ENCODE measurements at places on chromosomes 12 and 14.

DNA sequence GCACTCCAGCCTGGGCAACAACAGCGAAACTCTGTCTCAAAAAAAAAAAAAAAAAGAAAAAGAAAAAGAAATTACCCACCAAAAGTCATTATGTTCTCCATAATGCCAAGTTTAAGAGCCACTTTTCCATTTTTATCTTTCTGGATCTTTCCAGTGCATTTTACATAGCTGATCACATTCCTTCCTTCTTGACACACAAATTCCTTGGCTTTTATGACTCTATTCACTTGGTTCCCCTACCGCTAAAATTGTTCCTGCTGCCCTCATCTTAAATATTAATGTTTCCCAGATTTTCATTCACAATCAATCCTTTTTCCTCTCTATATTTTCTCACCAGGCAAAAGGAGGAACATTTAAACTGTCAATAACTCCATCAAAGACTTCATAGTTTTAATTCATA, 20.2 kb downstream of the KLHL28 start:
- DNase-seq = no peak

DNA sequence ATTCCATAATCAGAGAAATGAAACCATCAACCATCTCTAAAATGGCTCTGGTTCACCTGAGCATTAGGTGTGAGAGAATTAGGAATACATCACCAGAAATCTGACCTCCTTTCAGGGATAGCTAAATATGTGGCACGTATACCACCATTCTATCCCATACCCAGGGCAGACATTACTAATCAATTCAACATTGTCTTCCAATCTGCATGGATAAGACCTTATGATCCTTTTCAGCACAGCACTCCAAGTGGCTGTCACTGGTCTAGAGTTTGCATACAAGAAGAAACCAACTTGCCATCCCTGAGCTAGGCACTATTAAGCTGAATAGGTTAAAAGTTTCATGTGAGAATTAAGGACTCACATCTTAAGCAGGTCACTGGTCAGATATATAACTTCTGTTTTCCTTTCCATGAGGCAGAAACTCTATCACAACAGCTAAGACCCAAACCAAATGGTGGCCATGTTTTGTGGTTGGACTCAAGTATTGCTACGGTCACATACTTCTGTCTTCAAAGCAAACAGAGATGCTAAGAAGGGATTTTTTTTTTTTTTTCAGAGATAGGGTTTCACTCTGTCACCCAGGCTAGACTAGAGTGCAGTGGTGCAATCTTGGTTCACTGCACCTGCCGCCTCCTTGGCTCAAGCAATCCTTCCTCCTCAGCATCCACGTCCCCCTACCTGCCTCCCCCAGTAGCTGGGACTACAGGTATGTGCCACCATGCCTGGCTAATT, 249.0 kb downstream of the DPF3 start:
- no peak for DNase-seq

DNA sequence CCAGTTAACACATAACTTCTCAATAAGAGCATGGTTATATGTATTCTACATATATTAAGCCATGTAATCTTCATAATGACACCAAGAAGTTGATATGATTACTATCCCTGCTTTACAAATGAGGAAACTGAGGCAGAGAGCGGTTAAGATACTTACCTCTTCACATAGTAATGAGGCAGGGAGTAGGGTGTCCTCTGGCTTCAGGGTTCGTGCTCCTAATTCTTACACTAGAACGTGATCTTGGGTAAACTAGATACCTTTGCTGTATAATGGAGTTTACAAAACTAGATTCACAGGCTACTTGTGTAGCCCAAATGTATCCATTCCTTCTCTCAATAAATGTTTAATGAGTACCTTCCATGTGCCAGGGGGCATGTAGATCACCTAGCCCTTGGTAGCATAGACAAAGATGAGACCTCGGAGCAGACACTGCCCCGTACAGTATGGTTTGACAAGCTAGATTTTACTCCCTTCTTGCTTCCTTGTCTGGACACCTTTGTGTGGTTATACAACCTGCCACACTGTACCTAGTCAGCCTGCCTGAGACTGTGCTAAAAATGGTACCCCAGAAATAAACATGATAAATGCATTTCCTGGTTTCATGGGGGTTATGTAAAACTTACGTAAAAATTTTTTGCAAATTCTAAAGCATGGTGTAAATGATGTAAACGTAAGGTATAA, 991.8 kb downstream of the VRK1 start:
- no peak for DNase-seq

GRCh38 chr14:105337966-105338741, 23.6 kb downstream of the PACS2 start:
- DNase-seq = no peak

- DNase-seq = peak; percentile 87
These were observed 89.0 kb downstream of the SCARB1 start for GRCh38 chr12:124774462-124775167.

DNA sequence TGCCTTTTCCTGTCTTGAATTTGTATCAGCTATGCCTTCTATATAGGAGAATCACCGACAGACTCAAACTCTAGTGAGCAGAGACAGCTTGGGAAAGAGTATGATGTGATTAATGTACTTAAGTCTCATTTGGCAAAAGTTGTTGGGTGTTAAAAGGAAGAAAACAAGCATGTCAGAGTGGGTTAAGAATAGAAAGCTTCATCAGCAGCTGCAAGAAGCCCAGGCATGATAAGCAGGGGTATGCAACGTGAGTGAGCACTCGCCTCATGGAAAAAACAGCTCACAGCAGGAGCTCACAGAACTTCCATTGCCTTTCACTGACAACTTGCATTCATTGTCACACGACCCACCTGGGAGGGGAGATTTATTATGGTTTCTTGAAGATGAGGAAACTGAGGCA, 35.9 kb upstream of the WNK1 start:
- peak; percentile 57 for DNase-seq

- no peak for DNase-seq
These were observed 167.2 kb downstream of the ETNK1 start for GRCh38 chr12:22792138-22792537.

DNA sequence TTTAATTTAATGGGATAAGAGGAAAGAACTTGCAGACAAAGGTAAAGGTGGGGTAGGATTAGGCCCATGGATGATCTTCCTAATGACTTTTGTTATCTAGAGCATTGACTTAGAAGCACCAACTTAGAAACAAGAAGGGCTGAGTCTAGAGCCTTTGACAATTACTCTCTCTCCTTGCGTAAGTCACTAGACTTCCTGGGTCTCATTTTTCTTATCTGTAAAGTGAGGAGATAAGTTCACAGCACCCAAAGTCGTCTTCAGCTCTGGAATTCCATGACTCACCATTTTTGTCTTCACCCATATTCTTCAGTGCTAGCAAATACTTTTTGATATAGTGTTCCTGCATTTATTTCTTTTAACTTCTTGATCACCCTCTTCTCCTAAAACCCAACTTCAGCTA, 75.7 kb downstream of the SSPN start:
- DNase-seq = no peak

DNA sequence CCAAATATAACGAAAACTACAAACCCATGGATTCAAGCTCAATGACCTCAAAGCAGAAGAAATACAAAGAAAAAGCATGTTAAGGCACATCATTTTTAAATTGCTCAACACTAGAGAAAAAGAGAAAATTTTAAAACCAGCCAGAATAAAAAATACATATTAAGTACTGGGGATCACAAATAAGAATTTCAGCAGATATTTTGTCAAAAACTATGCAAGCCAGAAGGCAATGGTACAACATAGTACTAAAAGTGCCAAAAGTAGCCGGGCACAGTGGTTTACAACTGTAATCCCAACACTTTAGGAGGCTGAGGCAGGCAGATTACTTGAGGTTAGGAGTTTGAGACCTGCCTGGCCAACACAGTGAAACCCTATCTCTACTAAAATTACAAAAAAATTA, 10.2 kb downstream of the SGPP1 start:
- DNase-seq = no peak

DNA sequence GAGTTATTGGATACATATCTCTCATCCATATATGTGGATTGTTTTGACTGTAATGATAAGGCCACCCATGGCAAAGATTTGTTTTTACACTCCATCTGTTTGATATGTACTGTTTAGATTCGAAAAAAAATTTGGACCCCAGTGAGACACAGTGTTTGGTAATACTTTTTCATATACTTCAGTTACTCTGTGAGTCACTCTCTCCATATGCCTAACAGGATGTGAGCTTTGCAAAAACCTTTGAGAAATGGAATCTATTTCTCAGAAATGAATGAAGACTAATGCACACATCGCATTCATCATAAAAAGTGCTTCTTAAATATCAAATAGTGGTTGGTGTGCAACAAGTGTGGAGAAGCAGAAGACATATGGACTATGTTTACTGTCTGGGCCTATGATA, 781.5 kb downstream of the SLC6A15 start:
- no peak for DNase-seq

DNA sequence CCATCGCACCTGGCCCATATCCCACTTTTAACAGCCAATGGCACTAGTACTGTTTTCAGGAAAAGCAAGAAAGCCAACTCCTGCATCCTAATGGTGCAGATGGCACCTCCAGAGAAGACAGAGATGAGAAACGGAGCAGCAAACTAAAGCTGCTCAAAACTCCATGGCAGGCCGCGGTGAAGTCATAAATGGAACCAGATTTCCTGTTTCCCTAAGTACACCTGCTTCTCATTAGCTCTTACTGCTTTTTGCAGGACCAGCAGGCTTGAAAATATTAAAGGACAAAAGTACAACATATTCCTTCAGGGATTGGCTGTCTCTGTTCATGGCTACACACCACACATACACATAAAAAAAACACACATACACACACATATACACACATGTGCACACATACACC, 36.7 kb upstream of the LGALS3 start:
- DNase-seq = no peak

- DNase-seq = no peak
These were observed 5.7 kb downstream of the OR10A7 start for GRCh38 chr12:55226523-55226922.

- DNase-seq = no peak
These were observed 13.3 kb downstream of the FAM181A start for GRCh38 chr14:93940437-93940836.

- DNase-seq = no peak
These were observed 38.4 kb downstream of the EEA1 start for GRCh38 chr12:92890601-92891106.

- no peak for DNase-seq
These were observed 1.5 kb downstream of the FOXG1 start for GRCh38 chr14:28767853-28768741.

GRCh38 chr12:83157604-83158003, 470.9 kb downstream of the TMTC2 start:
- DNase-seq = no peak

DNA sequence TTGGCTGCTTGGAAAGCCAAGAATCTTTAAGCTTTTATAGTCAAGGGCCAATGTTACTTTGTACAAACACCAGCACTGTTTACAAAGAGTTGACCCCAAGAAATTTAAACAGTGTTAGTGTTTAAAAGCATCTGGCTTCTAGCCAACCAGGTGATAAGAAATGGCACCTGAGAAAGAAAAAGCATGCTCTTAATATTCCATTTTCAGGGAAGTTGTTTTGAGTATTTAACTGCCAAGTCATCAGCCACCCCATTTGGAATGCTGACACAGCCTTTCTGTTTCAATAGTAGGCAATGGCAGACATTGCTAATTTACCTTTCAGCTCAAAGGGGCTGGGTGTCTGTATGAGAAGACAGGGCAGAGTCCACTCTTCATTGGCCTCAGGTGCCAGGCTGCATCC, 3.7 kb upstream of the SLC35F4 start:
- DNase-seq = no peak

- DNase-seq = no peak
These were observed 3.1 kb downstream of the NUMB start for GRCh38 chr14:73455294-73455693.

DNA sequence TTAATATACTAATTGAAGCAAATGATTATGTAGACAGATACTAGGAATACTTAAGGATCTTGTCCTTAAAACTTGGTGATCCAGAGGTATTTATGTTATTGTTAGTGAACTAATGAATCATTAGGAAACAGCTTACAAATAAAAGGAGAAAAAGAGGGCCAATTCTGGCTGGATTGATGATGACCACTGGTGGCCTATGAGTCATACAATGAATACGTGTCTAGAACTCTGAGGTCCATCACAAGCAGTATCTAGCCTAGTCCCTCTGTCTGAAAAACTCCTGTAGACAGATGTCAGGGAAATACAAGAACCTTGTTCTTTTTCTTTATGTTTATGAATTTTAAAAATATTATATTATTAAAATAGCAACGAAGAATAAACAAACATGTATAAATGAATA, 51.7 kb upstream of the RTL1 start:
- DNase-seq = no peak

- no peak for DNase-seq
These were observed 727.0 kb downstream of the C12orf50 start for GRCh38 chr12:87302126-87302745.

GRCh38 chr12:76542908-76543307, 16.7 kb downstream of the OSBPL8 start:
- no peak for DNase-seq

GRCh38 chr14:67276131-67276530, 34.9 kb downstream of the PALS1 start:
- no peak for DNase-seq

GRCh38 chr12:45468751-45469615, 253.1 kb downstream of the ANO6 start:
- DNase-seq = no peak

GRCh38 chr12:1826867-1827705, 6.7 kb downstream of the LRTM2 start:
- DNase-seq = no peak

- peak; percentile 100 for DNase-seq
These were observed at the start of gene SP1 for GRCh38 chr12:53380104-53380793. SP1 (plus strand) TSS chr12:53380176; CDS start chr12:53380292, 116 bp downstream.

DNA sequence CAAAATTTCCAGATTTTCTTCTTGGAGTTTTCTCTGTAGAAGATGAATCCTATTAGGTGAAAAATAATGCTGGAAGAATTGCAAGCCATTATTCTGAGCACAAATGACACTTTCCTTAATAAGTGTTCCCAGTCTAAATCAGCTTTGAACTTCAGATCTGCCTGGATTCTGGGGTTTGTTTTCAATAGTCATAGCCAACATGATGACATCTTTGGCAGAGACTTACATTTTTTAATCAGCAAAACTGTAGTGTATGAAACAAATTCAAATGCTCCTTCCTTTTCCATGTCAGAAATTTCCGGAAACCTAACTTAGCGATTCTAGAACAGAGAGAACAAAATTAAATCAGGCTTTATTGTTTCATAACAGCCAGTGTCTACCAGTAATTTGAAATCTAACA, 88.5 kb downstream of the TSPAN8 start:
- no peak for DNase-seq

- DNase-seq = no peak
These were observed 89.7 kb downstream of the PTCSC3 start for GRCh38 chr14:36086629-36087395.

GRCh38 chr12:118356809-118357256, 15.9 kb downstream of the TAOK3 start:
- DNase-seq = no peak

DNA sequence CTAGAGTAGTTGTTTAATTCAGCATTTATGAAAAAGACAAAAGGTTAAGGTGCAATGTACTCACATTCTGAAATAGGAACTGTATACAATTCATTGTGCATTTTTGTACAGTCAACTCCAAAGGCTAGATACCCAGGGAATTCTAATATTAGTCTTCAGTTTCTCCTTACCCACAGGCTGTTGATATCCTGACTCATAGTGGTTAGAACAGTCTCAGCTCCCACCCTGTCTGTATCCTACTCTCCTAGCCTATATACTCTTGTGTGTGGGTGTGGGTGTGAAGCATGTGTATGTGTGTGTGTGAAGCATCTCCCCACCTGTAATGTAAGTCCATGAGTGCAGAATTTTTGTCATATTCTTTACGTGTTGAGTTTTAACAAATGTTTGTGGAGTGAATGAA, 229.5 kb downstream of the NAV3 start:
- no peak for DNase-seq
